ENCODE measurements at places on chromosomes 1 and 21.

GRCh38 chr1:165564561-165564960 lies 20.8 kb downstream of the LRRC52 start:
- DNase-seq = no peak

DNA sequence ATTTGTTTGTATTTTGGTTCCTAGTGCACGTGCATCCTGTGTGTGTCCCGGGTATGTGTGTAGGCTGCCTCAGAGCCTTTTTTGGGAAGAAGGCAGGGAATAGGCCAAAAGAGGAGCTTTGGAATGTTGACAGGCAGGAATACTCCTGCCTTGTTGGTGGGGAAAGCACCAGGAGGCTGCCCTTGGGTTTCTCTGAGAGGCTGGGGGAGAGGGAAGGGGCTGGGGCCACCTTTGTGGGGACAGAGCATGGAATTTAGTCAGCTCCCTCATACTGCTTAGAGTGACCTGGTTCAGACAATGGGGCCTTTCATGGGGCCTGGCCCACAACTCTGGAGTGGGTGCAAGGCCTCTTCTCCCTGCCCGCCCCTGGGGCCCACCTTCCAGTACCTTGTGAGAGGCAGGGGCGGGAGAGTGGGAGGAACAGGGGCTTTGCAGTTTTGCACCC lies 31.3 kb downstream of the ACOT11 start:
- no peak for DNase-seq

GRCh38 chr1:225483818-225484656 lies 56.2 kb upstream of the LBR start:
- DNase-seq = no peak

DNA sequence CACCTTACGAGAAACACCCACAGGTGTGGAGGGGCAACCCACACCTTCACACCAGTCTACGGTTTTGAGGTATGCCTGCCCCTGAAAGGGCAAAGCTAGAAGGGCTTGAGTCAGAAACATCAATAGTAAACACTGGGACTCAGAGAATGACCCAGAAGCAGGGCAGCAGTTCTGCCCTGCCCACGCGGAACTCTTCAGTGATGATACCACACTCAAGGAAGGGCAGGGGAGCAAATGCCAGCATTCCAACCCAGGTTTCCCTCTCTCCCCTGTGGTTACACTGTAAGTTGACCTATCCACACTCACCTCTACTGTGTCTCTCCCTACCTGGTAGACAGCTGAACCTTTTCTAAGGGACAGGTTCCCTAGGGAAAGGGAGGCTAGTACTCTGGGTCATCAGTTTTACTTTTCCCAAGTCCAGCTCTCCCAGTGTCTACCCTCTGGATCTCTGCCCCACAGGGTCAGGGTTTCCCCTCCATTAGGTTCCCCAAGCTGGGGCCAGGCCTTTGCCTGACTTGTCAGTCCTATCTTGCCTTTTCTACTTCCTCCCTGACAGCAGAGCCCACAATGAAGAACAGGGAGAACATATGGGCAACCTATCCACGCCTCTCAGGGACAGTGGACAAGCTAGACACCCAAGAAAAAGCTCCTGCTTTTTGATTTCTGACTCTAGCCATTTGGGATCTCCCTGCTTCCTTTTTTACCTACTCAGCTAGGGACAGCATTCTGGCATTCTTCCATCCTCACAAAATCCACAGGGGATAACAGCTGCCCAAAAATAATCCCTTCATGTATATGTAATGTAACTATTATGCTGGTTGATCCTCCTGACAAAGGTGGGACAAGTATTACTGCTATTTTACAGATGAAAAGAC lies 3.0 kb downstream of the F11R start:
- DNase-seq = no peak

GRCh38 chr1:19398309-19398760 lies 86.2 kb downstream of the SLC66A1 start:
- DNase-seq = no peak

- DNase-seq = no peak
Measured at GRCh38 chr1:15476927-15477326, 1.0 kb downstream of the CELA2B start.

Measured in cortex of kidney (tissue), 1 donor.